Omental fat pad (tissue), 4 donors: ENCODE measurements at places on chromosomes 7 and 10. TPM values are rescaled to one million over a fixed set of nuclear protein-coding genes. Genes with fewer than 3 reads are reported as not detected.

PCLO gene
- 0.75 TPM for total RNA-seq

FFAR4 gene
- 3.0 TPM for total RNA-seq

SFTPA2 gene
- not detected for total RNA-seq

SLC26A3 gene
- total RNA-seq: not detected

GPNMB gene
- 134 TPM for total RNA-seq

SPDYE2 gene
- total RNA-seq: not detected

CUEDC2 gene
- 51.2 TPM for total RNA-seq

GCK gene
- total RNA-seq: 0.38 TPM

SNCG gene
- 252 TPM for total RNA-seq
